ENCODE measurements at places on chromosomes 3 and 15.

DNA sequence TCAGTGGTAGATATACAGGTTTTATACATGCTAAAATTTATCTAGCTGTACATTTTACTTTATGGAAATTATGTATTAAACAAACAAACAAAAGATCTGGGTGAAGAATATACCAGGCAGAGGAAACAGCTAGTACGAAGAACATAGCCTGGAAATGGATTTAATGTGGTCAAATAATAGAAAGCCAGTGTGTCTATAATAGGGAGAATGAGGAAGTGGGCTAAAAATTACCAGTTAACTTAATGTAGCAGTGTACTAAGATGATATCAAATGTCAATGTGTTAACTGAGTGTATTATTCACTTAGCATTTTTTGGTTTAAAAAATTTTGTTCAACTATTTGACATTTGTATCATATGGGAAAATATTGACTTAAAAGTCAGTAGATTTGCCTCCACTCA lies 22.8 kb upstream of the SLC15A2 start:
- no peak for DNase-seq

GRCh38 chr3:152893647-152894046 lies 58.7 kb downstream of the P2RY1 start:
- no peak for DNase-seq

DNA sequence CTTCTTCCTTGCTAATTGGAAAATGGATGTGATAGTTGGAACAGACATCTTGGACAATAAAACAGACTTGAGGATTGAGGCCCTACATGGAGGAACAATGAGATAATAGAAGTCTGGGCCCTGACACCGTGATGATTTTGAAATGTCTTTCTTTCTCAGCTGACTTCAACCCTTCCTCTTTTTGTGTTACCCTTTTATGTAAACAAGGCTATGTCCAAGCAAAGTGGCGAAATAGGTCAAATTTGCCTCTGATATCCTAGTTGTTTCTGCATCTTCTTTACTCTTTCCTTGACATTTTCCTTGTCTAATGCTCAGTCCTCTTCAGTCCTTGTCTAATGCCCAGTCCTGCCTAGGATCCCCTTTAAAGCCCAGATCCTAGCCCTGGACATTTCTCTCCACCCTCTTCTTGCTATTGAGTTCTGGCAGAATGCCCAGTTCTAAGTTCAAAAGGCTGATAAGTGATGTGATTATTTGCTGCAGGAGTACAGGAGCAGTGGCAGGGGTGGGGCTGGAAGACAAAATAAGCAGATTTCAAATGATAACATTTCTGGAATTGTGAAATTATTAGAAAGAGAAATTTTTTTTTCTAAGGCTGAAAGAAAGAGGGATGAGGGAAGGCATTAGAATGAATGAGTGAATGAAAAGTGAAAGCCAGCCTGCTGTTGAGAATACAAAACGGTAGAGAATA lies 6.5 kb upstream of the VPS8 start:
- DNase-seq, result no peak

DNA sequence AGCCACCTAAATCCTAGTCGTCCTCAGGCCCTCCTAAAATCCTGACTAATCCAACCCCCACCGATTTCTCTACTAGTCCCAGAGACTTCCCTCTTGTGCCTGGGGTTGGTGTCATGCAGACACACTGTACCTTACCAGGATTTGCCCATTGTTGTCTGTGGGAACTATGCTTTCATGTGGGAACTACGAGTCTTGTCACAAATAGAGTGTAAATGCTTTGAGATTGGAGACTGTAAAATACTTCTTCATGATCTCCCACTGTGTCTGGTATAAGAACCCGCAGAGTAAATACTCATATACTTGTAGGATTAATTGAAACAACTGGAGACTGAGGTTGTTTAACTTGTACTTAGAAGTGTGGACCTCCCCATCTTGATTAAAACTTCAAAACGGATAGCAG lies 11.2 kb downstream of the B3GNT5 start:
- DNase-seq, result no peak

DNA sequence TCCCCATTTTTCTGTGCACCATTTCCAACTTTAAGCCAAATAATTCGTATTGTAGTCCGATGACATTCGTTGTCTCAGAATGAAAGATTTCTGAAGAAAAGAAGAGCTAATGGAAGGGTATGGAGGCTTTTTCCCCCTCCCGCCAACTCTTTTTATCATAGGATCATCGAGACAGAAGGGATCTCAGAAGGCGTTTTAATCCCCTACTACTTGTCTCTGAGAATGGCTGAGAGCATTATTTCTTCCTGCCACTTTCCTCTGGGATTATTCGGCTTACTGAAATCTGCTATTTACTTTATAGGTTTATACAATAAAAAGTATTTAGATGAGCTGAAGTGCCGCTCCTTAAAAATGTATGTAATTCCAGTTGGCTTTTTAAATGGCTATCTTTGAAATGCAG lies 789.8 kb downstream of the EDEM1 start:
- no peak for DNase-seq

DNA sequence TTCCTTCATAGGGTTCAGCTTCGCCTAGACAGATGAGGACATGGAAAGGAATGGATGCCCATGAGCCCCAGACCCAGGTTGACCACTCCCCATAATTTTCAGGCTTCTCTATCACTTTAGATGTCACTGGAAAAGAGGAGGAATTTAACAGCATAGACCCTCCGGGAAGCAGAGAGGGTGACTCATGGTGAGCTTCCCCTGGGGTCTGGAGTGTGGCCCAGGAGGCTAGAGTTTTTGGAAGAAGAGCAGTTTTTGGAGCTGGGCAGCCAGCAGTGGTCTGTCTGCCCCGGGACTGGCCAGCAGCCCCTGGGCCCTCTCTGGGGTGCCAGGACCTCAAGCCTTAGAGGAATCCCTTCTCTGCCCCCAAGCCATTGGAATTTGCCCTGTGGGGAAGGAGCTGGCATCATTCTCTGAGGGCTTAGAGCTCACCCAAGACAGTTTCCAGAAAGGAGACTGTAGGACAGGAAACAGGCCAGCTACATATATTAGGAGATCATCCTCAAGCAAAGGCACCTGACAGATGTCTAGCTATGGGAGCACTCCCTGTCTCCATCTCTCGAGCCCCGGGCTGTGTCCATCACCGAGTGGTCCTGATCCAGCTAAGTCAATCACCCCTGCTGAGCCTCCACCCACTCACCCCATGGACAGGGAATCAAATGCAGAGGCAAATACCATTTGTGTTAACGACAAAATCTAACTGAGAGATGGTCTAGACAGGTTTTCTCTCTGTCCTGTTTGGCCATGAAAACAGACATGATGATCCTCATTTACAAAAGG lies 67.3 kb downstream of the MEGF11 start:
- DNase-seq, result no peak

- no peak for DNase-seq
Observed at GRCh38 chr15:98043160-98044014, 82.9 kb downstream of the ARRDC4 start.

GRCh38 chr3:14839236-14839635 lies 20.5 kb downstream of the FGD5 start:
- no peak for DNase-seq

GRCh38 chr3:101803173-101803782 lies 24.3 kb downstream of the NXPE3 start:
- DNase-seq, result peak; percentile 78

DNA sequence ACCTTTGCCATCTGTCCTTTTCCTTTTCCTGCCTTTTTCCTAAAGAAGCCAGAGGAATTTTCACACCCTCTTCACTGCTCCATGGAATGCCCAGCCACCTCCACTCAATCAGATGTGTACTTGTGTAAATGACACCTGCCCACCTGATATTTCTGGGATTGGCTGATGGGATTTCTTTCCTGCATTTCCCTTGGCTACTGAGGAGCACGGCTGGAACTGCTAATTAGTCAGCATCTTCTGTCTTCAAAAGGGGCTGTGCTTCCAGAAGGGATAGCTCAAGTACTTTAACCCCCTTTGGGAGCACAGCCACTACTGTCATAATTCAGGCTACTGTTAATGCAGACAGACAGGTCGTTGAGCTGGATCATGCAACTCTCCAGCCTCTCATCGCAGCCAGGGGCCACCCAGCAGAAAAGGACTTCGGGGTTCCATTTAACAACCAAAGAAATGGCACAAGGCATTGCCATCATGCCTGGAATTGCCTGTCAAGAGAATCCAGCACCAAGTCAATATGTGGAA lies 38.6 kb downstream of the MGLL start:
- DNase-seq, result no peak

- DNase-seq, result no peak
Observed at GRCh38 chr3:18044971-18045880, 302.8 kb upstream of the TBC1D5 start.

- DNase-seq, result no peak
Observed at GRCh38 chr15:72760590-72761260, 22.8 kb downstream of the ADPGK start.

DNA sequence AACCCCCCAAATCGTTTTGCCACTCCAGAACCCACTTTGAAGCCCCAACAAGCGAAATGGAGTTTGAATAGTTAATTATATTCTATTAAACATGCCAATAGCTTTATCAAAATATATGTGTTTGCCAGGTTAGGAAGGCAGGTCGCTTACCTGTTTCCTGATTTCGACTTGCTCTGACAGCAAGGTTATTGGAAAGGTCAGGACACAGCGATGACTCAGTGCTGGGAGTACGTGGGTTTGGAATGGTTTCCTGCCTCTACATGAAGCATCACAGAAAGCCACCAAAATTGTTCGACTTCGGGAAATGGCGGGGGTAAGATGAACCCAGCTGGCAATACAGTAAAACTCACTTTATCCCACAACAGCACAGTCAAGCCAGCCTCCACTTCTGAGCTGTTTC lies 135.6 kb upstream of the ABI3BP start:
- no peak for DNase-seq

DNA sequence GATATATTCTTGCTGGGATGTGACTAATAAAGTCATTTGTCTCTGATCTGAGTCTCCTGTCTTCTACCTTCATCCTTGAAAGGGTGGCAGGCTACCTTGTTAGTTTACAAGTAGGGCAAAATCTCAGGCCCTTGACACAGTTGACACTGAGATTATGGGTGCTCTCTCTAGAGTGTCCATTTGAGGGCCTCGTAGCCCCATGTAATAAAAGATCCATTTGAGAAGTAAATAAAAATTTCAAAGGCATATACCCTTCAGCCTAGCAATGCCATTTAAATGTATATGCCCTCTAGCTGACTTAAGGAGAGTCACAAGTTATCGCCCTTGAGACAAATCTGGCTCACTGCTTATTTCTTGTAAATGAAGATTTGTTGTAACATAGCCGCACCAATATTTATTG lies 98.6 kb downstream of the TCF12 start:
- DNase-seq, result no peak

GRCh38 chr3:46566040-46566641 lies at the start of gene LRRC2:
Gene LRRC2, minus strand, starts transcription at chr3:46566302. Its CDS starts 14,711 bp downstream, at chr3:46551591.
- peak; percentile 90 for DNase-seq

- DNase-seq, result no peak
Observed at GRCh38 chr3:11167590-11167989, 13.3 kb downstream of the HRH1 start.

DNA sequence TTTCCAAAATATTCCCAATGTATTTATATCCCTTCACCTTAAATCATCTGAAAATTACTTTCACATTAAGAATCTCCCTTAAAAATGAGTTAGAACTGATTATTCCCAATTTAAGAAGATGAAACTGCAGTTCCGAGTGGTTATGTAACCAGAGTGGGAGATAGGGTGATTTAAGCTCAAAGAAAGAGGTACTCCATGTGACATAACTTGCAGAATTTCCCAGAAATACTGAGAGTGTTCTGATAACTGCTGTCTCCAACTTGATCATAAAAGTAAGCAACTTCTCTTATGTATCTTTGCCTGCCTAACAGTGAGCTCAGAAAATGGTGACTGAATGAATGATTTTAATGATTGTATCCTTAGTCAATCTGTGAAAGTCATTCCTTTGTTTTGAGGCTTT lies 32.3 kb downstream of the ARRDC4 start:
- DNase-seq, result no peak

DNA sequence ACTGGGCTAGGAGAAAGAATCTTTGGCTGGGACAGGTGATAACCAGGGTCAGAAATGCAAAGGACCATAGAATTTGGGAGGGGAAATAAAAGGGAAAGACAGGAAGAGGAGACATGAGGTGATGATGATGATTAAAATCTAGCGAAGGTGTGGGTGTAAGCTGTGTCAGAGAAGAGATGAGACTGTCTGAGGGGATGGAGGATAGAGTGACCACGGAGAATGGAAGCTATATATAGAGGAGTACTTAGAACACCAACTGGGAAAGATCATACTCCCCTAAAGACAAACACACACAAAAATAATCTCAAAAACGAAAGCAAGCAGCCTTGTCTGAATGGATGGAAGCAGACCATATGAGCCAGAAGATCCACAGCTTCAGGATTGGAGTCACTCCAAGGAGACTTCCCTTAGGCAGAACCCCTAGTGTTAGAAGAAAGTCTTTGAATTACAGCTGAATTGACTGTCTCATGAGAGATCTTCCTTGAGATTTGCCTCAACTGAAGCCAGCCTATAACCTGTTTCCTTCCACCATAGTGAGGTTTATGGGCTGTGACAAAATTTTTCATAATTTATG lies 115.2 kb upstream of the DAZL start:
- DNase-seq, result no peak

- DNase-seq, result no peak
Observed at GRCh38 chr3:43426388-43426787, 140.0 kb downstream of the SNRK start.

GRCh38 chr15:101346928-101347327 lies 51.9 kb upstream of the SNRPA1 start:
- no peak for DNase-seq

GRCh38 chr15:77557144-77557543 lies 75.6 kb downstream of the LINGO1 start:
- no peak for DNase-seq

- DNase-seq, result no peak
Observed at GRCh38 chr15:98526094-98526493, 122.2 kb upstream of the IGF1R start.

GRCh38 chr15:59053482-59053881 lies 51.5 kb upstream of the CCNB2 start:
- no peak for DNase-seq

GRCh38 chr3:153385343-153385742 lies 223.3 kb downstream of the RAP2B start:
- no peak for DNase-seq

DNA sequence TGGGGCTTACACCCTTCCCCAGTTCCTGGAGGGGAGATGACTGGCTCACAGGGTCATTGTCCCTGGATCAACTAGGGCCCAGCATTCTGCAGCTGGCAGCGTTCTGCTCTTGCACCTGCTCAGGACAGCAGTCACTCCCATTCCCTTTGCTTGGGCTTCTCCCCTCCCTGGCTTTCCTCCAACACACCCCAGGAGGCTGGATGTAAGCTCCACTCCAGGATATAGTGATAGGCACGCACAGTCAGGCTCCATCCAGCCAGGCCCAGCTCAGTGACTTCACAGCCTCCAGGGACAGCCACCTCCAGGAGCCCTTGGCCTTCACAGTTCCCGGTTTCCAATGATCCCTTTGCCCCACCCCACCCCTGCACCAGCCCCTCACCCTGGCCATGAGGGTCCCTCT lies 1.9 kb downstream of the SPTBN5 start:
- no peak for DNase-seq
